ENCODE measurements at places on chromosomes 1 and 21. TPM values are rescaled to one million over a fixed set of nuclear protein-coding genes. Genes with fewer than 3 reads are reported as not detected.

The DIRAS3 gene
- 23.7 TPM for total RNA-seq

The AADACL3 gene
- total RNA-seq, result not detected

The TTC22 gene
- total RNA-seq, result not detected

The REN gene
- total RNA-seq, result not detected

The HLX gene
- 5.0 TPM for total RNA-seq

The GNG4 gene
- not detected for total RNA-seq

Data from Right ventricle myocardium inferior (tissue), 1 donor.